Type B pancreatic cell (in vitro differentiated cells): ENCODE measurements at places on chromosomes 3 and 15. TPM values are rescaled to one million over a fixed set of nuclear protein-coding genes. Genes with fewer than 3 reads are reported as not detected.

- no peaks in the 10 kb centered on the region for H3K27me3 ChIP-seq
- H3K36me3 ChIP-seq, result no peaks in the 10 kb centered on the region
- no peak overlapping the region for H3K4me3 ChIP-seq
- no peak overlapping the region for H3K27ac ChIP-seq
These were observed 30.3 kb upstream of the CMC1 start for GRCh38 chr3:28210968-28211713.

TMED3 gene
- 87.6 and 208 TPM in 2 replicates for total RNA-seq

DNA sequence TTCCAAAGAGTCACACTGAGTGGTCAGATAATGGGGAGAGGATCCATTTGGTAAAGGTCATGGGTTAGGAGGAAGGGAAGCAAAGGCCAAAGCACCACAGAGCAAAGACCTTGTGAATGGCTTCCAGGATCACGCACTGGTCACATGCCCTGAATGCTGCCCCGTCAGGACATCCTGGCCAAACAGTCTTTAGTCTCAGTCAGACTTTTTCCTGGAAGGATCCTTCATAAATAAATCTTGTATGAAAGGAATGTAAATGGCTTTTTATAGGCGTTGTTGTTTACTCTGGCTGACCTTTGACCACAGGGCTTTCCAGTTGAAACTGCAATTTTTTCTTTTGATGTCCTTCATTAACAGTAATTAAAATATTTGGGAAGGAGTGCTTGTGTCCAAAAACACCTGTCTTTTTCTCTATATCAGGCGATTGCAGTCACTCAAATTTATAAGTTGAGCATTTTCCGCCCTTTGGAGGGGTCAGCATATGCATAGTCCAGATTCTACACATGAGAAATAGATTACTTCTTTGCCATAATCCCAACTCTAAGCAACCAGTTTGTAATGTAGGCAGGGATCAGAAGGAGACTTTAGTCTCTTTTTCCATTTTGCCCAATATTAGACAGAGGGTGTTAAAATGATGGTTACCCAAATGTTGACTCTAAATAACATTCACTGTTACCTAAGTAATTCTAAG, 48.4 kb downstream of the CHAC1 start:
- H3K4me3 ChIP-seq, result no peak overlapping the region
- DNase-seq, result no peak
- no peaks in the 10 kb centered on the region for H3K27me3 ChIP-seq
- peaks cover 17% of the 10 kb centered on the region for H3K36me3 ChIP-seq
- no peaks in the 10 kb centered on the region for H3K4me1 ChIP-seq

GRCh38 chr3:54071601-54072000, 50.8 kb upstream of the CACNA2D3 start:
- H3K4me3 ChIP-seq, result no peak overlapping the region
- DNase-seq, result no peak
- no peak overlapping the region for H3K27ac ChIP-seq

HDC gene
- total RNA-seq, result 0.14 TPM in 1 of 2 replicates, not detected in the other
